Activated CD4-positive, alpha-beta T cell treated with anti-CD3 and anti-CD28 coated beads, Interleukin-2, amount 10 ng/mL, durations not matched to agents 24 days and 14 days (primary cell): ENCODE measurements at places on chromosomes 5 and 9. TPM values are rescaled to one million over a fixed set of nuclear protein-coding genes. Genes with fewer than 3 reads are reported as not detected.

JAKMIP2 gene
- 1.2 and 1.6 TPM in 2 replicates for total RNA-seq

SPATA31D4 gene
- not detected in 2 replicates for total RNA-seq

VLDLR gene
- total RNA-seq: 6.4 and 7.3 TPM in 2 replicates

UBTD2 gene
- total RNA-seq: 5.5 and 6.3 TPM in 2 replicates

SURF2 gene
- 28.5 and 29.3 TPM in 2 replicates for total RNA-seq

UNC13B gene
- total RNA-seq: 0.47 and 0.51 TPM in 2 replicates

SUB1 gene
- total RNA-seq: 403 and 404 TPM in 2 replicates

SAPCD2 gene
- 22.8 and 23.8 TPM in 2 replicates for total RNA-seq

WNT8A gene
- not detected in 2 replicates for total RNA-seq

GABRA1 gene
- not detected in 2 replicates for total RNA-seq

GRCh38 chr9:126793686-126794417 is 11.0 kb upstream of the ZBTB43 start:
- no peak for DNase-seq
- no peaks in the 10 kb centered on the region for H3K36me3 ChIP-seq
- H3K27me3 ChIP-seq: peaks cover 26% of the 10 kb centered on the region
- H3K4me3 ChIP-seq: no peak overlapping the region

- peaks cover 21% of the 10 kb centered on the region for H3K4me1 ChIP-seq
- H3K4me3 ChIP-seq: no peak overlapping the region
- peak overlapping the region; percentile 57 for H3K27ac ChIP-seq
- H3K27me3 ChIP-seq: peaks cover 16% of the 10 kb centered on the region
- no peaks in the 10 kb centered on the region for H3K36me3 ChIP-seq
Measured at GRCh38 chr5:133821311-133821741, 147.1 kb downstream of the C5orf15 start.

GRCh38 chr9:127926906-127927200 is 3.7 kb downstream of the PIP5KL1 start:
- peaks cover 19% of the 10 kb centered on the region for H3K4me1 ChIP-seq
- DNase-seq: no peak

- no peak for DNase-seq
- no peaks in the 10 kb centered on the region for H3K36me3 ChIP-seq
- no peaks in the 10 kb centered on the region for H3K27me3 ChIP-seq
- H3K4me3 ChIP-seq: no peak overlapping the region
Measured at GRCh38 chr5:117204926-117205869, 630.6 kb upstream of the SEMA6A start.

DNA sequence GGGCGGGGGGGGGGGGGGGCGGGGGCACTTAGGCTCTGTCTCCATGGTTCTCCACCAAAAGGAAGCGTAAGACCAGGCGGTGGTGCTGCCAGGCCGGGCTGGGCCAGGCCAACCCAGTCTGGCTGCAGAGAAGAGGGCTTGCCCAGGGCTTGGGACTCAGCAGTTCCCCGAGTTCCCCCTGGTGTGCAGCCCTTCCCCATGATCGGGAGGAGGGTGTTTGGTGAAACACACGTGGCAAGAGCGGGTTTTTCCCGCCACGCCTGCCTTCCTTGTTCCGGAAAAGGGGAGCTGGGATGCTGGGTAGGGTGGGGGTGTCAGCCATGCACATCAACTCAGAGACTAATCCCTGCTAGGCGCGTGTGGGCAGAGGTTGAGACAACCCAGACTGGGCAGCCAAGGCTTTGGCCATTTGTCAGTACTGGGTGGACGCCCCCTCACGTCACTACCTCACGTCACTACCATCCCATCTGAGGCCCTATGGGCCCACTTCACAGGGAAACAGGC is 32.9 kb downstream of the PRRX2 start:
- H3K4me3 ChIP-seq: peak overlapping the region; percentile 48
- H3K36me3 ChIP-seq: no peaks in the 10 kb centered on the region
- peaks cover 5% of the 10 kb centered on the region for H3K4me1 ChIP-seq
- peak overlapping the region; percentile 72 for H3K27ac ChIP-seq
- H3K27me3 ChIP-seq: peaks cover 22% of the 10 kb centered on the region

- no peak overlapping the region for H3K4me3 ChIP-seq
- no peaks in the 10 kb centered on the region for H3K36me3 ChIP-seq
- no peaks in the 10 kb centered on the region for H3K27me3 ChIP-seq
- no peak for DNase-seq
Measured at GRCh38 chr5:124957063-124957462, 210.6 kb upstream of the ZNF608 start.

DNA sequence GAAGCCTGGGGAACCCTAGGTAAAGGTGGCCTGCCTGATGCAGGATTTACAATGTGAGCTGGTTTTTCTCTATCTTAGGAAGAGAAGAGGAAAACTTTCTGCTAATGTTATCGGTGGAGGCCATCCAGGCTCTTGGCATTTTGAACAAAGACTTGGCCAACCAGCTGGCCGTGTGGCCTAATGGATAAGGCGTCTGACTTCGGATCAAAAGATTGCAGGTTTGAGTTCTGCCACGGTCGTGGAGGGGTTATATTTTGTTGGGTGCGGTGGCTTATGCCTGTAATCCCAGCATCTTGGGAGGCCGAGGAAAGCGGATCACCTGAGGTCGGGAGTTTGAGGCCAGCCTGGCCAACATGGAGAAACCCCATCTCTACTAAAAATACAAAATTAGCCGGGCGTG is 9.6 kb downstream of the C9orf152 start:
- H3K27me3 ChIP-seq: peaks cover 8% of the 10 kb centered on the region
- no peaks in the 10 kb centered on the region for H3K36me3 ChIP-seq
- H3K4me1 ChIP-seq: peaks cover 3% of the 10 kb centered on the region

DNA sequence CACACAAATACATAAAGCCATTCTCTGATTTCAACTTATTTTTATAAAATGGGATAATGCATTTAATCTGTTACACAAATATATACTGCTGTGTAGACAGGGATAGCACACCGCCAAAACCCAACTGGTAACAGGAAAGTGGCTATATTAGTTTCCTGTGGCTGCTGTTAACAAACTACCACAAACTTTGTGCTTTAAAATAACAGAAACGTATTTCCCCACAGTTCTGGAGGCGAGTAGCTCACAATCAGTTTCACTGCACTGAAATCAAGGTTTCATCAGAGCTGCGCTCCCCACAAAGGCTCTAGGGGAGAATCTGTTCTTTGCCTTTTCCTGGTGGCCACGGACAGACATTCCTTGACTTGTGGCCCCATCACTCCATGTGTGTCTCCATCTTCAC is 94.0 kb downstream of the MLLT3 start:
- peaks cover 65% of the 10 kb centered on the region for H3K4me1 ChIP-seq
- peak overlapping the region; percentile 47 for H3K27ac ChIP-seq
- peaks cover 14% of the 10 kb centered on the region for H3K36me3 ChIP-seq
- peak overlapping the region; percentile 45 for H3K4me3 ChIP-seq
- H3K27me3 ChIP-seq: no peaks in the 10 kb centered on the region

DNA sequence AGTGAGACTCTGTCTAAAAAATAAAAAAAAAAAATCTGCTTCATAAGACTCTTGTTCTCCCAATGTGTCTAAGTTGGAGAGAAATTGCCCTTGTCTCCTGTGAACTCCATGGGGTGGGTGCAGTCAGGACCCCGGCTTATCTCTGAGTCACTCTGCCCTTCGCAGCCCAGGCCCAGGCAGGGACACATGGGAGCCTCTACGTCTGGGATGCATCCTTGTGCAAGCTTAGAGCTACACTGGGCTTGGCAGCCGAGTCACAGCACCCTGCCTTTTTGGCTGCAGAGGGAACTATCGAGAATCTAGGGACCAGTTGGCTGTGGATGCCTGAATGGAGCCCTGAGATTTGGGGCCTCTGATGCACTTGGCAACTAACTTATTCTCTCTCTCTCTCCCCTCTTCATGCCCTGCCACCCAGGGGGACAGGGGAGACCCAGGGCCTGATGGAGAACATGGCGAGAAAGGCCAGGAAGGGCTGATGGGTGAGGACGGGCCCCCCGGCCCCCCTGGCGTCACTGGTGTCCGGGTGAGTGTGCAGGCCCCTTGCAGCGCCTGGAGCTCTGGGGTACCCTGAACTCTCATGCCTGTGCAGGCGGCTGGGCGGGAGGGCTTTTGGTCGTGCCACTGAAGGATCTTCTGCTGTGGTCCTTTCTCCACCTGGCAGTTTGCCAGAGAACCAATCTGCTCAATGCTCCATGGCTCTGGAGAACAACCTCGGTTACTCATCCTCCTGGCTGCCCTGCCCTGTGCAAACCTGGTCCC is 47.5 kb upstream of the ORM1 start:
- no peaks in the 10 kb centered on the region for H3K36me3 ChIP-seq
- H3K27ac ChIP-seq: no peak overlapping the region
- no peak overlapping the region for H3K4me3 ChIP-seq
- DNase-seq: no peak
- H3K4me1 ChIP-seq: no peaks in the 10 kb centered on the region
- H3K27me3 ChIP-seq: no peaks in the 10 kb centered on the region

DNA sequence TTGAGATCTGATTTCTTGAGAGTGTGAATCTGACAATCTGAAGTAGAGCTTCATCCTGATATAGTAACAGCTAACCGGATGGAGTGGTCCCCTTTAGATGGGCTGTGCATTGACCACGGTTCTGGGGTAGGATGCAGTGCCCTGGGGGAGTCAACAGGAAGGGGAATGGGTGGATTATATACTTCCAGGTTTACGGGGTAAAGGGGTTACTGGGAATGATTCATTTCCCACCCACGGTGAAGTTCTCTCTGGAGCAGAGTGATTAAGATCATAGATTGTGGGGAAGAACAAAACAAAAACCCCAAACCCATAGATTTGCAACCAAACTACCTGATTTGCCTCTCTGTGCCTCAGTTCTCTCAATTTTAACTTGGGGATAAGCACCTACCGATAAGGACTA is 1.5 kb upstream of the B4GALT7 start:
- peaks cover 23% of the 10 kb centered on the region for H3K4me1 ChIP-seq
- DNase-seq: peak; percentile 56
- peak overlapping the region; percentile 48 for H3K27ac ChIP-seq
- peak overlapping the region; percentile 97 for H3K4me3 ChIP-seq
- no peaks in the 10 kb centered on the region for H3K27me3 ChIP-seq
- H3K36me3 ChIP-seq: peaks cover 37% of the 10 kb centered on the region

- no peak overlapping the region for H3K27ac ChIP-seq
- H3K4me1 ChIP-seq: peaks cover 22% of the 10 kb centered on the region
- peak; percentile 54 for DNase-seq
- H3K36me3 ChIP-seq: no peaks in the 10 kb centered on the region
- peak overlapping the region; percentile 88 for H3K4me3 ChIP-seq
- peaks cover 26% of the 10 kb centered on the region for H3K27me3 ChIP-seq
Measured at GRCh38 chr5:76717222-76718083, 1.5 kb downstream of the F2R start.

- peaks cover 25% of the 10 kb centered on the region for H3K36me3 ChIP-seq
- H3K27me3 ChIP-seq: no peaks in the 10 kb centered on the region
- H3K4me3 ChIP-seq: no peak overlapping the region
- DNase-seq: no peak
Measured at GRCh38 chr5:31415009-31415923, 116.6 kb downstream of the DROSHA start.

DNA sequence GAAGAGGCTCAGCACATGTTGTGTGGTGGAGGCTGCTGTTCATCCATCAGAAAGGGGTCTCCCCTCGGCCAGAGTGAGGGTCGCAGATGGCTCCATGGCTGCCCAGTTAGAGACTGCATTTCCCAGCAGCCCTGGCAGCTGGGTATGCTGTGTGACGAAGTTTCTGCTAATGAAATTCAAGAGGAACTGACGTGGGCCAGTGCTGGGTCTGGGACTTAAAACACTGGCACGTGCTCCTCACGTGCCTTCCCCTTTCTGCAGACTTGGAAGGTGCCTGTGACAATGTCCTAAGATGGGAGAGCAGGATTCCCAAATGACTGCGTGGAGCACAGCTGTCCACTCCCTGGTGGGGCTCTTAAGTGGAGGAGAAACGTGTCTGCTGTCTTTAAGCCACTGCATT is 114.5 kb upstream of the RAPGEF1 start:
- no peaks in the 10 kb centered on the region for H3K27me3 ChIP-seq
- no peaks in the 10 kb centered on the region for H3K36me3 ChIP-seq
- no peak for DNase-seq
- H3K4me3 ChIP-seq: no peak overlapping the region
- H3K27ac ChIP-seq: no peak overlapping the region

DNA sequence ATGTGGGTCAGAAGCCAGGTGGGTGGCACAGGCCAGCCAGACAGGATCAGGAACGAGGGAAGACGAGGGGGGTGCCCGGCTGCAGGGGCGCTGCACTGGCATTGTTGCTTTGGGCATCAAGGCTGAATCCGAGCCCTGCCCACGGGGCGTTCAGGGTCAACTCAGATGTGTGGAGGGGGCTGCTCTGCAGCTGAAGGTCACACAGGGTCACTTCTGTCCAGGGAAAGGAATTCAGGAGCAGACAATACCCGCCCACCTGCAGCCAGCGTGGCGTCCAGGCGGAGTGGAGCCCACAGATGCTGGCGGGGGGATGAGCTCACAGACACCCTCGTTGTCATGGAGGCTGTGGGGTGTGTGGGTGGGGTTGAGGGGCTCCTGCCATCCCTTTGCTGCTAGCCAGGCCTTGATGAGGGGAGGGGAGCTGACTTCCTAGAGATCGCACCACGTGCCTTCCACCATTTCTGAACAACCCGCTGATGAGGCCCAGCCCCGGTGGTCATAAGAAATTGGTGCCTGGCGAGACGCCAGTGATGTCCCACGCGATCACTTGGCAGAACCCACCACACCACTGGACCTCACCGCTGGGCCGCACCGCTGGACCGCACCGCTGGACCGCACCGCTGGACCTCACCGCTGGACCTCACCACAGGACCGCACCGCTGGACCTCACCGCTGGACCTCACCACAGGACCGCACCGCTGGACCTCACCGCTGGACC is 31.2 kb downstream of the MRPL36 start:
- no peak for DNase-seq
- no peak overlapping the region for H3K27ac ChIP-seq
- no peak overlapping the region for H3K4me3 ChIP-seq

- H3K36me3 ChIP-seq: no peaks in the 10 kb centered on the region
- H3K27ac ChIP-seq: no peak overlapping the region
- no peaks in the 10 kb centered on the region for H3K4me1 ChIP-seq
- H3K4me3 ChIP-seq: no peak overlapping the region
- H3K27me3 ChIP-seq: peaks cover 2% of the 10 kb centered on the region
- no peak for DNase-seq
Measured at GRCh38 chr5:31888564-31888963, 249.6 kb downstream of the PDZD2 start.

DNA sequence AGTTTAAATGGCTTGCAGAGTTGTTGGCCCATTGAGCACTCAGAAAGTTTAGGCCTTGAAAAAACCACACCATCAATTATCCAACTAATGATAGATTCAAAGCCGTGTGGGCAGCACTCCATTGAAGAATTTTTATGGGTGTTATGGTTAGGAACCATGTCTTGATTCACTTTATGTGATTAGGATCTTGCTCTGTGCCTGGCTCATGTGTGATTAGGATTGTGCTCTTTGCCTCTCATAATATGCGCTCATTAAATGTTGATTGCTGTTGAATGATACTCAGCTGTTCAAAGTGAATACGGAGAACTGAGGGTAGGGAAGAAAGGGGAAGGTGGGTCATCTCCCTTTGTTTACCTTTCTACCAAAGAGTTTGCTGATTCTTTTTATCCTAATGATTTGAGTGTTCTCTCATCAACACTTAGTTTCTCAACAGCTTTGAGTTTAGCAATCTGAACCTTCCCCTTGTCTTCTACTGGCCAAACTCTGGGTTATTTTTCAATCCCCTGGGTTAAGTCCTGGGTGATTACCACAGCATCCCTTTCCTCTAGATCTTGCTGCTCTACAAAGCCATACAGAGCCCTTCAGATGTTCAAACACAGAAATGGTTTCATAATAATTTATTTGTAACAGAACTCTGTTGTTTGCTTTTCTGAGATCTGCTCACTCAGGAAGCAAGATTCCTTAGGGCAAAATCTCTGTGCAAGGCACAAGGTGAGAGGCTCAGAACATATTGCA is 668.8 kb upstream of the RGMB start:
- H3K27ac ChIP-seq: no peak overlapping the region
- no peaks in the 10 kb centered on the region for H3K27me3 ChIP-seq
- no peaks in the 10 kb centered on the region for H3K4me1 ChIP-seq
- no peaks in the 10 kb centered on the region for H3K36me3 ChIP-seq
- no peak for DNase-seq

- no peak overlapping the region for H3K27ac ChIP-seq
- no peak overlapping the region for H3K4me3 ChIP-seq
- DNase-seq: no peak
Measured at GRCh38 chr9:123246534-123246933, 21.9 kb downstream of the STRBP start.
